NCI-H1105 treated with DMSO at 0.1 percent for 48 hours (cell line): ENCODE measurements at places on chromosomes 16 and 17.

DNA sequence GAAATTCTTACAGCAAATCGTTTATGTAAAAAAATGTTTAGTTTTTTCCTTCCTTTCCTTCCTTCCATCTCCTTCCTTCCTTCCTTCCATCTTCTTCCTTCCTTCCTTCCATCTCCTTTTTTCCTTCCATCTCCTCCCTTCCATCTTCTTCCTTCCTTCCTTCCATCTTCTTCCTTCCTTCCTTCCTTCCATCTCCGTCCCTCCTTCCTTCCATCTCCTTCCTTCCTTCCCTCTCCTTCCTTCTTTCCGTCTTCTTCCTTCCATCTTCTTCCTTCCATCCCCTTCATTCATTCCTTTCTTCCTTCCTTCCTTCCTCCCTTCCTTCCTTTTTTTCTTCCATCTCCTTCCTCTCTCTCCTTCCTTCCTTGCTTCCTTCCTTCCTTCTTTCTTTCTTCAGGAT is 22.7 kb downstream of the MYOCD start:
- no peak for DNase-seq

- peak; percentile 13 for DNase-seq
These were observed 7.9 kb upstream of the BAHCC1 start for GRCh38 chr17:81387100-81388090.

DNA sequence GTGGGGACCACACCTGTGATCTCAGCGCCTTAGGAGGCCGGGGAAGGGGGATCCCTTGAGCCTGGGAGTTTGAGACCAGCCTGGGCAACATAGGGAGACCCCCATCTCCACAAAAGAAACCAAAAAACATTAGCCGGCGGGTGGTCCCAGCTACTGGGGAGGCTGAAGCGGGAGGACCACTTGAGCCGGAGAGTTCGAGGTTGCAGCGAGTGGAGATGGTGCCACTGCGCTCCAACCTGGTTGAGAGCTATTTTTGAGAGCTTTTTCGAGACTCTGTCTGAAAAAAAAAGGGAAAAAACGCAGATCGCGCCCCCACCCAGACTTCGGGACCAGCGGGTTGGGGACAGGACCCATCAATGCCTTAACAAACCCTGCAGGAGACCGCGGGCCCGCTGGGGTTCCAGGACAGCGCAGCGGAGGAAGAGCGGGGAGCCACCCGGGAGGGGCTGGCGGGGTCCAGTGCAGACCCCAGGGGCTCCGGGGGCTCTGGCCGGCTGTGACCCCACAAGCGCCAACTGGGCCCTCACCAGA is 762 bp upstream of the BAIAP3 start:
- no peak for DNase-seq

- no peak for DNase-seq
These were observed 56.2 kb downstream of the PRMT7 start for GRCh38 chr16:68367030-68367429.

GRCh38 chr17:68782789-68783188 is 172.4 kb downstream of the ABCA8 start:
- DNase-seq: no peak
